HEK293T (cell line): ENCODE measurements at places on chromosomes 12 and 14.
A peak's percentile ranks its signal among the peaks of the same experiment; 100 is the strongest.

DNA sequence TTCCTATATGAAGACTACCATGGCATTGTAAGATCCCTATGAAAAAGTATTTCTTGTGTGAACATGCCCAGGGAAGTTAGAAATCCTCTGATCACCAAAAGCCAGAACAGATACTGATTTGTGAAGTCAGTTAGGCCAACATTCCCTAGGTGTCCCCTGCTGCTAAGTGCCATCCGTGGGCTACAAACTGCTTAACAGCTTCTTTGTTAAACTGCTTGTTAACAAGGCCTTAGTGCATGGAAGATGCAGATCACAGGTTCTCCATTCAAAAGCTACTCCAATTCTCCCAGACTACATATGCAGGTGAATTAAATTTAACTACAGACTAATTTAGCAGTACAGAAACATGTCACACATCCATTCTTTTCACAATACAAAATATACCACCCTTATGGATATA lies 108.2 kb downstream of the PRICKLE1 start:
- no peak for DNase-seq

DNA sequence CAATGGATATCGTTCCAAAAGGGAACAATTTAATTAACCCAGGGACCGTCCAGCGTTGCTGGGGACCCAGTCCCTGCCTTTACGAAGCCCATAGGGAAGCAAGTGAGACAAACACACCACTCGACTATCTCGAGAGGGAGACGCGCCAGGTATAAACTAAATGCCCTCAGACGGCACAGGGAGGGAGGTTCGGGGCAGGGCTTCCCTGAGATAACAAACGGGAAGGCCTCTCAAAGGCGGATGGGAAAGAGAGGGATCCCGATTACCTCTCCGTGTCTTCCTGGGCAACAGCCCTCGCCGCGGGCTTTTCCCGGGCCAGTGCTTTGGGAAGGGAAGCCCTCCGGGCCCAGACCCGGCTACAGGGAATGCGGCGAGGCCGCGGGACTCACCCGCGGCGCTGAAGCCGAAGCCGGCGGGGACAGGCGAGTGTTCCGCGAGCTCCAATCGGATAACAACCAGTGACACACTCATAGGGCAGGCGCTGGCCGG lies 390 bp downstream of the BRAP start:
- no peak for DNase-seq

DNA sequence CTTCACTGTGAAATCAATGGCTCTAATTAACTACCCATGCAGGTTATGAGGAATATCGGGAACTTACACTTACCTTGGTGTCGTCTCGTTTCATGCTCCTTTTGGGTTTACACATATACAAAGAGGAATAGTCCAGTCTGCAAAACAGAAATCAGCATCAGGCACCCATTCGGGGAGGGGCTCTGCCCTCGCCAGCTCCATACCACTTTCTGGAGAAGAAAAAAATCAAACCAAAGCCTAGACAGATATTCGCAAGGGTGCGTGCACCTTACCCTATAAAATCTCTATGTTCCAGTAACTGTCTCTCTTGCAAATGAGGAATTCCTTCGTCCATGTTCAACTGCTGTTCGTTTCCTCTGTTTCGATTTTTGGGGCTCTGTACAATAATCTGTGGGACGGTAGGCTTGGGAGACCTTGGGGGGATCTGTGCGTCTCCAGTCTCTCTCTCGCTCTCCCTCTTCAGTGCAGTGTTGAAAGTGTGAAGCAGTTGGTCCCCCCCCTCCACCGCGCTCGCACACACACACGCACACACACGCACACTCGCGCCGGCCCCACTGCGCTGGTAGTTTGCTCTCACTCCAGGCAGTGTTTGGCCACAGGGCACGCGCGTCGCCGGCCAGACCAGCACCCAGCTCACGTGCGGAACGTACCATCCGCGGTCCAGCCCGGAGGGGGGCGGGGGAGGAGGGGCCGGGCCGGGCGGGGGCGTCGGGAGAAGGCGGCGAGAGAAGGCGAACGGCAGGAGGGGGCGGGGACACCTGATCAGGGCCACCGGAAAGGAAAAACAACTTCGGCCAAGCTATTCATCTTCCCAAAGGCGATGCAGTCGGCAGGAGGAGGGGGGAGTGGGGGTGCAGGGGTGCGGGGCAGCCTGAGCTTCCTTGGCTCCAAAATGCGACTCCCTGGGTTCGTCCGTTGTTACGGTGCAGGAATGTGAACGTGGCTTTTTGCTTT lies at the start of gene BHLHE41:
Gene BHLHE41 (minus strand): TSS at position 592 of the 954 bp plus-strand sequence. CDS start 258 bp downstream, at position 334.
- DNase-seq = peak; percentile 61

GRCh38 chr14:33631021-33631420 lies 319.9 kb downstream of the EGLN3 start:
- DNase-seq = no peak

DNA sequence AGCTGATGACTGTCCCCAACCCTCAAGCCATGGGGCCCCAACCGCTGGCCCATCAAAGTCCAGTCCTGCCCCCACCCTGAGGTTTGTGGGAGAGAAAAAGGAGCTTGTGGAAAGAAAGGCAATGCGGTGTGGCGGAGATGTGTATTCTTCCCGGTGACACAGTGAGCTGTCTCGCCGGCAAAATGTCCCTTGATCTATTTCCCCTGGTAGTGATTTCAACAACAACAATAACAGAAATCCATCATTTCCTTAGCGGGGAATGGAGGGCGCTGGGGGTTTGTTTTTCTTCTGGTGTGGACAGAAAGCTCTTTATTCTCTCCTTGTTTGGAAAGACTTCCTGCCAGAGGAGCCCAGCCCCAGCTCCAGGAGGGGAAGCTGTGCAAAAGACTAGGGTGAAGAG lies 93.7 kb upstream of the LHX5 start:
- no peak for DNase-seq

DNA sequence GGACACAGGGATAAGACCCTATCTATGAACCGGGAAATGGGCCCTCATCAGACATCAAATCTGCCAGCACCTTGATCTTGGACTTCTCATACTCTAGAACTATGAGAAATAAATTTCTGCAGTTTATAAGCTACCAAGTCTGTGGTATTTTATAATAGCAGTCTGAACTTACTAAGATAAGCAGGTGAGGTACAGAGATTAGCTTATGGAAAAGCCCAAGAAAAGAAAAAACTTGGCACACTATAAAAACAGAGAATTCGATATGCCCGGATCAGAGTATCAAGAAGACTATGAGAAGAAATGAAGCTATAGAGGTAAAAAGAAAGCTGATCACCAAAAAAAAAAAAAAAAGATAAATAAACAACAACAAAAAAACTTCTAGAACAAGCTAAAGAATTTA lies 52.6 kb downstream of the EEA1 start:
- DNase-seq = no peak

- DNase-seq = no peak
Observed at GRCh38 chr14:54138024-54138353, 181.4 kb upstream of the BMP4 start.

- no peak for DNase-seq
Observed at GRCh38 chr14:93747560-93747959, 40.7 kb downstream of the PRIMA1 start.

- no peak for DNase-seq
Observed at GRCh38 chr14:74866708-74867389, 9.1 kb downstream of the PROX2 start.

- no peak for DNase-seq
Observed at GRCh38 chr12:30925607-30926242, 823 bp upstream of the TSPAN11 start.

- DNase-seq = no peak
Observed at GRCh38 chr12:57237932-57238853, 8.7 kb downstream of the SHMT2 start.

GRCh38 chr14:69674546-69675244 lies 63.3 kb downstream of the SUSD6 start:
- DNase-seq = no peak

GRCh38 chr12:113392988-113393579 lies 10.6 kb downstream of the SDS start:
- DNase-seq = peak; percentile 82

DNA sequence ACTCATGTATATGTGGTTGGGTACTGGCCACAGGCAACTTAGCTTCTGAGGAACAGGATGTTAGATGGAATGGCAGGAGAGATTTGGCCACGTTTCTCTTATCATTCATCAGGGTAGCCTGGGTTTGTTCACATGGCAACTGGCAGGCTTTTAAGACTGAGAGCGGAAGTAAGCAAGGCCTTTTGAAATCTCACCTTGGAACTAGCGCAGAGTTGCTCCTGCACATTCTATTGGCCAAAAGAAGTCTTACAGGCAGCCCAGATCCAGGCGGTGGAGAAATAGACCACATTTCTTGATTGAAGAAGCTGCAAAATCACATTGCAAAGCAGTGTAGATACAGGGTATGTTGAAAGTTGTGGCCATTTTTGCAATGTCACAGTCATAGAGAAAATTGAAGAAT lies 3.7 kb downstream of the CLEC4A start:
- no peak for DNase-seq

DNA sequence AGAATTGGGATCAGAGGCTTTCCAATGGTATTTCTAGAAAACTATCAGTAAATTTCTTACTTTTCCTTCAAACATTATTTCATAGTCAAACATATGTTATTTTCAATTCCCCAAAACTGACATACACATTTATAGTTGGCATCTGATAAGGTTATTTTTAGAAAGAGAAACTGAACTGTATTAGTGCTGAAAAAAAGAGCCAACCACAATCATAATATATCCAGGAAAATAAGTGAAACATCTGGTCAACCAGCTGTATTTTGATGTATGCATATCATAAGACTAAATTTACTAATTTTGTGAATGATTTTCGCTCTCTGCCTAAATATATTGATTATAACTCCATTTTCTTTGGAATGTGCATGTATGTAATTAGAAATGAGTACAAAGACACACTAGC lies 554.2 kb downstream of the FLRT2 start:
- DNase-seq = no peak

GRCh38 chr12:64625243-64626077 lies 15.2 kb downstream of the RASSF3 start:
- DNase-seq = no peak

DNA sequence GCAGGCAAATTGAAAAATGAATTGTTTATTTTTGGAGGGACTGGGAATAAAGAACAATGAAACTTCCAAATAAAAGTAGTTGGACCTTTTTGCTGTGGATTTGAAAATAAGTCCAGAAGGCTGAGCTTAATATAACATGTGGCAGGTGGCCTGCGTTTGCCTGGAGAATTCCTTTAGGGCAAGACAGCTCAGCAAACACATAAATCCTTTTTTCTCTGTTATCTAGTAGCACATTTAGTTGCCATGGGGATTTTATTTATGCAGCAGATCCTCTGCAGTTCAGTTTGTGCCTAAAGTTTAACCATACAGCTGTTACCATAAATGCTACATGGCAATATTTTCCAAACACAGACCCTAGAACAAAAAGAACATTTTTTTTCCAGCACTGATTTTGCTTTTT lies 180.0 kb downstream of the NPAS3 start:
- no peak for DNase-seq

DNA sequence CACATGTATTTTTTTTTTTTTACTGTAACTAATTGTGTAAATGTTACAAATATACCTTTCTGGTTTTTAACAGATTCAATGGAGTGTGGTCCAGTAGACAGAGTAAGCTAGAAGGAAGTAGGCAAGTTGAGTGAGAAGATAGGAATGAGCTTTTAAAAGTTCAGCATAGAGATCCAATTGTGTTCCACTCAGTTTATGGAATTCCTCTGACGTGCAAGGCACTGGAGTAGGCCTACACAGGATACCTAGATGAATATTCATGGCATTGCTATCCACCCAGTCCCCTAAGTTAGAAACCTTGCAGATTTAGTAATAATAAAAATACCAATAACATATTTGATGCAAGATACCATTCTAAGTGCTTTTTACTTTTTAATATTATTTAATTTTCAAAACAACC lies 225.6 kb upstream of the ARID2 start:
- no peak for DNase-seq

DNA sequence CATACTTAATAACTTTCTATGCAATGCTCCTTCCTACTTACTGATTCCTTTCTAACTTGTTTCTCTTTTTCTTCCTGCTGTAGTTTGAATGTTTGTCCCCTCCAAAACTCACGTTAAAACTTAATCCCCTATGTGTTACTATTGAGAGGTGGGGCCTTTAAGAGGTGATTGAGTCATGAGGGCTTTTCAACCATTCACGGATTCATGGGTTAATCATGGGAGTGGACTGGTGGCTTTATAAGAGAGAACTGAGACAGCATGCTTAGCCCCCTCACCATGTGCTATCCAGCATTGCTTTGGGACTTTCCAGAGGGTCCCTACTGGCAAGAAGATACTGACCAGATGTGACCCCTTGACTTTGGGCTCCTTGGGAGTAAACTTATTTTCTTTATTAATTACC lies 66.0 kb upstream of the TRIM9 start:
- no peak for DNase-seq

DNA sequence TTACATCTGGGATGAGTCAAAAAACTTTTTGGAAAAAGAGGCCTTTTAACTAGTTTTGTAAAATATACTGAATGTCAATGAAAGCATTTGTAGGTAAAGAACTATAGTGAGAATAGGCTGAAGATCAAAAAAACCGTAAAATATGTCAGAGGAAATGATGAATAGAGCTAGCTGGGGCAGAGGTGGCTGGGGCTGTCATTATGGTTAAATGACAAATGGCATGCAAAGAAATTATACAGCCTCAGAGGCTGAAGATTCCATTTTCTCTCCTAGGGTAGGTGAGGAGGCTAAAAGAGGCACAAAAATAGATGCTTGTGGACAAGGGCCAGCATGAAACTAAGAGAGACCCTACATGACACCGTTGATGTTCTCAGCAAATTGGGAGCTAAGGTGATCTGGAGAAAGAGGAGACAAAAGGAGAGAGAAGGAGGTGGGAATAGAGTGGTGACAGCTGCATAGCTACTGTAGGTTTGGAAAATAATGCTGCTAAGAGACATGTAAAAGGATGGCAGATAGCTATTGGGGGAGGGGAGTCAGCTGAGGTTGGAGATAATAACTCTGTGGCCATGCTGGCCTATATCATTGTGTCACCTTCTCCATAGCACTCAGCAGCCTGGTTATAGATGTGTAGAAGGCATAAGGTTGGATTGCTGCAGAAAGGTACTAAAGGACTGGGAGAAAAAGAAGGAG lies 63.8 kb downstream of the ABCC9 start:
- no peak for DNase-seq

DNA sequence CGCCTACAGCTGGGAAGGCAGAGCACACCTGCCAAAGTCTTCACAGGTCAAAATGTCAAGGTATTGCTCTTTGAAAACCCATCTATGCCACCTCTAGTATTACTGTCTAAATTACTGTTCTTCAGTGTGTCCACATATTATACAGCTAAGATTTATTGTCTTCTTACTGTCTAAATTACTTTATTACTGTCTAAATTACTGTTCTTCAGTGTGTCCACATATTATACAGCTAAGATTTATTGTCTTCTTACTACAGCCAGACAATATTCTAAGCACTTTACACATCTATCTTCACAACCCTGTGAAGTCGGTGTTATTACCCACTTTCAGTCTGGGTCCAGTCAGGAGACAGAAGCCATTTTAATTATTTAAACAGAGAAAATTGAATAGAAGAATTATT lies 173.9 kb downstream of the MYRFL start:
- DNase-seq = no peak

GRCh38 chr12:32331133-32331532 lies 68.2 kb upstream of the FGD4 start:
- no peak for DNase-seq
